NCI-H1436 treated with DMSO at 0.1 percent for 48 hours (cell line): ENCODE measurements at places on chromosomes 4 and X.

- no peak for DNase-seq
Observed at GRCh38 chrX:108640817-108641216, 95.5 kb downstream of the IRS4 start.

DNA sequence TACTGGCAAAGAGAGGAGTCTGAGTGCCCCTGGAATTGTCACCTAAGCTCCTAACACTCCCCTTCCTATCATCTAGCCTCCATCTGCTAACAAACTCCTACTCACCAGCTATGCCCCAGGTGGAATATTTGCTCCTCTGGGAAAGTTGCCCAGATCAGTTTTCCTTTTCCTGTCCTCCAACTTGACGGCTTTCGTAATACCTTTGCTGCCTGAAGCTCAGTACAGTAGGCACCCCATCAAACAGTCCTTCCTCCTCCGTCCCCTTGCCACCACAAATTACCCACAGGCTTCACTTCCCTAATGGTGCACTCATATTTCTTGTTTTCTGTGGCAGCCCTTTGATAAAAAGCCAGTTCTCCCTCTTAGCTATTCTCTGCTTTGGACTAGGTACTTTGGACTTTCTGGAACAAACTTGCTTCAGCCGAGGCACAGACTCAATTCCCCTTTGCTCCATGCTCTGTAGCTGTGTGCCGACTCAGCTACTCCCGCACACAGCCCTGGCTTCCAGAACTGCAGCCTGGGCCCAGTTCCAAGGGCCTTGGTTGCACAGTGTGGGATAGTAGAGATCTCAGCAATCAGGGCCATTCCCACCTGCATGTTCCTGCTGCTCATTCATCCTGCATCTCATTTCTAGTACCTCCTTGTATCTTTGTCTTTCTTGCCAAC lies 605.1 kb downstream of the BCOR start:
- no peak for DNase-seq

DNA sequence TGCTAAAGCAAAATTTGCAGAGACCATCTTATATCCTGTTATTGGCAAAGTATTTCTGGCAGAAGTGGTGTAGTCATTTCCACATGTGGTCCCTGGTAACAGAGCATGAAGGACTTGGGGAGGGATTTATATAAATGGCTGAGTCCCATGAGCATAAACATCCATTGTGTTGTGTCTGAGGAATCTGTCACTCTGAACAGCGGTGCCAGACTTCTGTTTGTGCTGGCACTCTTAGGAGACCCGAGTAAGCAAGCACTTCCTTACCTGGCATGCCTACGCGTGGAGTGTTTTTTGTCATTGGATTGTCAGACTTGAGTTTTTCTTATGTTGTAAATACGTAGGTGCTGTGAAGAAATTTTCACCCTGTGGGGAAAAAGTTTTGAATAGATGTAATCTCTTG lies 285.9 kb downstream of the ARHGAP10 start:
- no peak for DNase-seq

DNA sequence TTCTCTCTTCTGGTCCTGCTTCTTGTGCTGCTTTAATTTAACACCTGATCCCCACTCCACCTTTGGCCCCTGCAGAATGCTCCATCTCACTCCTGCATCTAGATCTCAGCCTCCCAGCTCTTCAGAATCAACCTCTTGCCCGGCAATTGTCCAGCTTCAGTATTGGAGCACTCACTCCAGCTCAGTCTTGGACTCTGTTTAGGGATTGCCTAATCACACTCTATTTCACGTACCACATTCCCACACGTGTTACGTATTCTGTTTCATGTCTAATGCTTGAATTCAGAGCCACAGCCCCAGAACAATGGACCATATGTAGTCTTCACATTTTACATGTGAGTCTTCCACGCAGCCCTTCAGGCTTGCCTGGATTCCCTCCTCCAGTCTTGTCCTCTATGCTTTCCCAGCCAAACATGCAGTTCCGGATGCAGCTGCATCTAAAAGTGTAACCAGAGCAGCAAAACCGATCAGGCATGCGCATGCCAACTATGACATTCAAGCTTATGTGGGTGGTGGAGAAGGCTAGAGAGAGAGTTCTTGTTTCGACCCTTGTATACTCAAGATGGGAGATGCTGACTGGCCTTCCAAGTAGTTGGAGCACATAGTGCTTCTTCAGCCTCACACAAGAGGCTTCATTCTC lies 105.2 kb upstream of the FAM9A start:
- no peak for DNase-seq

- no peak for DNase-seq
Observed at GRCh38 chrX:118577041-118577440, 81.4 kb downstream of the DOCK11 start.

- no peak for DNase-seq
Observed at GRCh38 chrX:71995122-71995521, 84.5 kb downstream of the NHSL2 start.

DNA sequence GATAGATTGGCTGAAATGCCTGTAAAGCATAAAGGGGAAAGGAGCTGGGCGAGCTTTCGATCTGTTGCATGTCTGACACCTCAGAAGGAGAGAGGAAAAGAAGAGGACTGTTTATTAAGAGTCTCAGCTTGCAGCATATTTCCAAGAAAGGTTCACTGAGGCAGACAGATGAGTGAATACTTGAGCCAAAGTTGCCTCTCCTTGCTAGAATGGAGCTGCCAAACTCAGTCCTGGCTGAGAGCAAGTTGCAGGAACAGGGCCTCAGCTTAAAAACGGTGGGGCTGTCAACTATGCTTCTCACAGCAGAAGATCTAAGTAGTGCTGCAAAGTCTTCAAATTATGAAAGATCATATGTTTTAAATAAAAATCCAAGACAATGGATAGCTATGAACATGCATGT lies 707.5 kb downstream of the PCDH7 start:
- DNase-seq: no peak

- DNase-seq: no peak
Observed at GRCh38 chr4:105246712-105247111, 100.0 kb downstream of the TET2 start.

DNA sequence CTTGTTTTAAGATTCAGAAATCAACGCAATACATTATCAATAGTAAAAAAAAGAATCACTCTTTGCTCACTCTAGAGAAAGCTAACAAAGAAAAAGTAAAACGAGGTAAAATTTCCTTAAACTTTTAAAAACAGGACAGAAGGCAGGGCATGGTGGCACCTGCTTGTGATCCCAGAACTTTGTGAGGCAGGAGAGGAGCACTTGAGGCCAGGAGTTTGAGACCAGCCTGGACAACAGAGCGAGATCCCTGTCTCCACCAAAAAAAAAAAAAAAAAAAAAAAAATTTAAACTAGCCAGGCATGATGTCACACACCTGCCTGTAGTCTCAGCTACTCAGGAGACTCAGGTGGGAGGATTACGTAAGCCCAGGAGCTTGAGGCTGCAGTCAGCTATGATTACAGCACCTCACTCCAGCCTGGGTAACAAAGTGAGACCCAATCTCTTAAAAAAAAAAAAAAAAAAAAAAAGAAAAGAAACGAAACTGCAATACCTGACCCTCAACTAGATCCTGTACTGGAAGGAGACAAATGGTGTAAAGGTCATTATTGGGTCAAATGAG lies 3.5 kb downstream of the CCNI start:
- DNase-seq: no peak

DNA sequence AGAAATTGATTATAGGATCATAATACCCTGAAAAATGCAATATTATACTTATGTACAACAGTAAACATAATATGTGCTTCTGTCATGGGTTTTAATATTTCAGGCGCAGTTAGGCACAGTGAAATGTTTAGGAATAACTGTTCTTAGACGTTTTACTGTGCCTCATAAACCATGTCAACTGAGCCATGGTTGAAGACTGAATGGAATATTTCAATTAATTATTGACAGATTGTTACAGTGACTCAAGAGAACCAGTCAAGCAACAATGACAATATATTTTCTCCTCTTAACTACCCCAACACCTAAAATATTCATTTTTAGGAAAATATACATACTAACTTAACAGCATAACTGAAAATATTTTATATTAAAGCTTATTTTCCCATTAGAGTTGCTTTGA lies 852.7 kb upstream of the FRG1 start:
- no peak for DNase-seq

- no peak for DNase-seq
Observed at GRCh38 chr4:90128961-90129495, 1.8 kb downstream of the CCSER1 start.

DNA sequence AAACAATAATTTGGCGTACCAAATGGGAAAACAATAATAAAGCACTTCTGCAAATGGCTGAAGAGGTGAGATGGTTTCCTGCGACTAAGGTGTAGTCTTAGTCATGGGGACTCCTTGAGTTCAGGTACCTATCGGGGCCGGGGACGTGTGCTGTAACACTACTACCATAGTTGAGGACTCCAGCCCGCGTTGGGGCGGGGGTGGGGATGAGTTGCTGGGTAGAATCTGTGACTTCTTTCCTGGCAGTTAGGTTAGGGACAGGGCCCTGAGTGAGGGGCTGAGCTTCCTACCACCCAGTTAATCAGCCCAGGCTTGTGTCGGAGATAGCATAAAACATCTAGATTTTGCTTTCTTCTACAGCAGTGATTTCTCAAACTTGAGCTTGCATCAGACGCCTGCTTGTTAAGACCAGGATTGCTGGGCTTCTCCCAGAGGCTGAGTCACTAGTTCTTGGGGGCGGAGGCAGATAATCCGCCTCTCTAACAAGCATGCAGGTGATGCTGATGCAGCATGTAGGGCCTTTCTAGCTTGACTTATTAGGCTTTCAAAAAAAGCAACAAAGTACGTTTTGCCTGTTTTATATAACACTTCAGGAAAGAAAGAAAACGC lies 30.2 kb downstream of the RBBP7 start:
- no peak for DNase-seq

DNA sequence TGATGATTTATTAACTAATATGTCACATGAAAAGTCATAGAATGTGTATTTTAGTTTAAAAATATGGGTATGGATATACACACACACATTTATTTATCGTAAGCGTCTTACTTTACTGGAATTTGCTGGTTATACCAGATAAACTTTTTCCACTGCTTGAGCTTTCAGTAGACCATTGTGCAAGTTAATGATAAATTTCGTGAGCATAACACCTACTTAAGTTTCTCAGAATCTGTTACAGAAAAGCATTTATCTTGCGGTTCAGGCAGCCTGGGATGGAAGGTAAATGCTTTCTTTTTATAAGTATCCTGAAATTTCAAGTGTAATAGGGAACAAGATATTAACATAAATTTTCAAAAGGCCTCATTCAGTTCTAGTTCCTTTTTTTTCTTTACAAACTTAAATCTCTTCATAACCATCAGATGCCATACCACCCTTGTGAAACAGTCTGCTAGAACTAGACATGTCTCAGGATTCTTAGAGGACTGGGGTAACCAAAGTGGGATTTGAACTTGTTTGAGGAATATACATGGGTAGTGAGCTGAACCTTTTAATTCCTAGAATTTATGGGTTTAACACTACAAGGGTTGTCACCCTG lies 27.7 kb downstream of the ATP7A start:
- no peak for DNase-seq

DNA sequence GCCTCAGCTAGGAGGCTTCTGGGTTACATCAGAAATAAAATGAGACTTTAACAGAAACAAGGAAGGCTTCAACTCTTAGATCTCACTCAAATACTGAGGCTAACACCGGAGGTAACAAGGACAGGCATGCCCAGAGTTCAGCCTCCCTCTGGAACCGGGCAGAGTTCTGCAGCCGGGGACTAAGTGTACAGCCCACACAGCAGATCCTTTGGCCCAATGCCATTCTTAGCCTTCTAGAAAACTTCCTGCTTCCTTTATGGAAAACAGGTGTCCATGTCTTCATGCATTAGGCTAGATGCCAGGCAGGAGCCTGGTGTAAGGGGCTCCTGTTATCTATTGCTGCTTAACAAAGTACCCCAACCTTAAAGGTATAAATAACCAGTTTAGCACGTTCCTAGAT lies 369.7 kb downstream of the BCOR start:
- DNase-seq: no peak

DNA sequence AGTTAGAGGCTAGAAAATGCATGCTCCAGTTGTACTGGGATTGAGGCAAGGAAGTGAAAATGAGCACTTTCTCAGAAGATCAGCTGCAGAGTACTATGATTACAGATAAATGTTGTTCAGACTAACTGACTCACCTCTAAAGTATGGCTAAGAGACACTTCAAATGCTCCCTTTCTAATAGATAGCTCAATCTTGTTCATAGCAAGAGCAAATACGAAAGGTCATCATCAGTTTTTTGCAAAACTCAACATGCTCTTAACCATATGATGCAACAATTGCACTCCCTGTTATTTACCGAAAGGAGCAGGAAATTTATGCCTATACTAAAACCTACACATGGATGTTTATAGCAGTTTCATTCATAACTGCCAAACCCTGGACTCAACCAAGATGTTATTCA lies 838.4 kb upstream of the INTU start:
- DNase-seq: no peak

- DNase-seq: no peak
Observed at GRCh38 chr4:82136161-82136801, 237.5 kb downstream of the HNRNPD start.

- DNase-seq: no peak
Observed at GRCh38 chr4:75948822-75949444, 8.1 kb upstream of the NAAA start.

DNA sequence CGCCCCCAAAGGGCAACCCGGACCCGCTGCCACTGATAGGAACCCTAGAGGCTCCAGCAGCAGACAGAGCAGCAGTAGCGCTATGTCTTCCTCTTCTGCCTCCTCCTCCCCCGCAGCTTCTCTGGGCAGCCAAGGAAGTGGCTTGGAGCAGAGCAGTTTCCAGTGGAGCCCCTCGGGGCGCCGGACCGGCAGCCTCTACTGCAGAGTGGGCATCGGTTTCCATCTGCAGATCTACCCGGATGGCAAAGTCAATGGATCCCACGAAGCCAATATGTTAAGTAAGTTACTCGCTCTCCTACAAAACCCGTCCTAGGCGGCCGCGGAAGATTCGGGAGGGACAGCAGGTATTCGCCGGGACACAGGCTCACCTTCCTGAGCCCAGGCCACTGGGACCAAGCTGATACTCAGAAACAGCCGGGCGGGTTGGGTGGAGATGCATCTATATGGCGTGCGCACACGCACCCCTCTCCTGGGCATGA lies 477 bp downstream of the FGF5 start:
- DNase-seq: no peak

DNA sequence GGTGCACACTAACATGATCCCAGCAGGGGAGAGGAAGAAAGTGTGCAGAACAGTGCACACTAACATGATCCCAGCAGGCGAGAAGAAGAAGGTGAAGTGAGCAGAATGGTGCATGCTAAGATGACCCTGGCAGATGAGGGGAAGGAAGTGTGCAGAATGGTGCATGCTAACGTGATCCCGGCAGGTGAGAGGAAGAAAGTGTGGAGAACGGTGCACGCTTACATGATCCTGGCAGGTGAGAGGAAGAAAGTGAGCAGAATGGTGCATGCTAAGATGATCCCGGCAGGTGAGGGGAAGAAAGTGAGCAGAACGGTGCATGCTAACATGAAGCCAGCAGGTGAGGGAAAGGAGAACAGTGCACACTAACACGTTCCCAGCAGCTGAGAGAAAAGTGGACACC lies 83.7 kb downstream of the ACOX3 start:
- DNase-seq: no peak
